ENCODE measurements at places on chromosomes 12 and 14.

DNA sequence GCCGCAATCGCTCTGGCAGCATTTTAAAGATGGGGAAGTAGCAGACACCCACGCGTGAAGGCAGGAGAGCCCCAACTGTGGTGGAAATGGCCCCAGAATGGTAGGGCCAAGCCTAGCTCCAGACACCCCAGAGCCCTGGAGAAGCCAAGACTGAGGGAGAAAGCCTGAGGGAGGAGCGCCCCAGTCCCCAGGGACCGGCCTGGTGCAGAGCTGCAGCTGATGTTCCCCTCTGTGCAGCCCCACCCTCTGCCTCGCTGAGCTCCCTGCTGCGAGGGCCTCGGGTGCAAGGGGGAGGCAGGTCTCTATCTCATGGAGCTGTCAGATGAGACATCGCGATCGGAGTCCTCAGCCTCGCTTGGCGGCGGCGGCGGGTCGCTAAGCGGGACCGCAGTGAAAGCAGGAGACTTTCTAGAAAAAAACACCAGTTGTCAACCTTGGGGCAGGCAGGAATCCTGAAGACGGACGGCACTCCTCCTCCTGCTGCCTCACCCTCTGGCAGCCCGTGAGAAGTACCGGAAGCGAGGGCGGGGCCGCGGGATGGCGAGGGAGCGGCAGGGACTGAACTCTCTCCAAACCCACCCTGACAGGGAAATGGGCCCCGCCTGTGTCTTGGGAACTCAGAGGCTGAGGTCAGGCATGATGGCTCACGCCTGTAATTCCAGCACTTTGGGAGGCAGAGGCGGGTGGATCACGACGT is 6.0 kb downstream of the GAPDH start:
- DNase-seq: no peak

DNA sequence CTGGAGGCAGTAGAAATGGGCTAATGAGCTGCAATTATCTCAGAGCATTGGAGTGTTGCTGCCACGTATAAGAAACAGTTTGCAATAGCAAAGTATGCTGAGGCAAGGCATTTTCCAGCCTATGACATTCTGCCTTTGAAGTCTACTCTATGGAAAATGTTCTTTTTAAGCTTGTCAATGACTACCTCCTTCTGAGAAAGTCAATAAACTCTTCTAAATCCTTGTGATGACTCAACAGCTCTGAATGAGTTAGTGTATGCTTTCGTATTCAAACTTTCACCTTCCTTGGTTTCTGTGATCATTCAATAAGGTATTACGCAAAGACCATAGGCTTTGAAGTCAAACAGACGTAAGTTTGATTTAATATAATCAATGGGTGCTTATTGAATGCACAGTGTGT is 111.2 kb downstream of the CAPZA3 start:
- DNase-seq: no peak

DNA sequence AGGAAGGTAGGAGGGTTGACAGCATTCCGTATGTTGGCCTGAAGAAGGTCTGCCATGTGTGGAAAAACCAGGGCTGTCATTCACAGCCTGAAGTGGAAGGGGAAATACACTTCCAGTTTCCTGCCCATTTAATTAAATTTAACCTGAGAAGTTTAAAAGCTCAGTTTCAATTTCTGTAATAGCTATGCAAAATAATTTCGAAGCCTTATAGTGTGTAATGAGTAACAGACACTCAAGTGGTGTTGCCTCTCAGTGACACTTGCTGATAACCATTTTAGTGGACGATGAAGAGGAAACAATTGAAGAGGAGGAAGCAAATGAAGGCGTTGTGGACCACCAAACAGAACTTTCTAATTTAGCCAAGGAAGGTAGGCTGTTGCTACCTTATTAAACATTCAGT is 44.8 kb downstream of the EP400 start:
- no peak for DNase-seq

DNA sequence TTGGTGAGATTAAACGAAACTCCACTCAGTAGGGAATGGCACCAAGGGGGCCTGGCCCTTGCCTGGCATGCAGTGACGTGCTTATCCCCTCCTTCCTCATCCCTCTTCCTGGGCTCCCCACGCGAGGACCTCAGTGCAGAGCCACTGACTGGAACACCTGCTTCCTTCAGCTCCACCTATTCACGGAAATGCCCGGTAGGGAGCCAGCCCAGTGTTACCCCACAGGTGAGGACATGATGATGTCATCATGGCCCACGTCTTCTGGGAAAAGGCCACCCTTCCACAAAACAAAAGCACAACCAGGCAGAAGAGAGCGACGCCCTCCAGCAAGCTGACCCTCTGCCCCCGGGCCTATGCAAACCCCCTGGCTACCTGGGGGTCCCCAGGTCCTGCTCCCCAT is 42.1 kb downstream of the CCDC85C start:
- DNase-seq: no peak

DNA sequence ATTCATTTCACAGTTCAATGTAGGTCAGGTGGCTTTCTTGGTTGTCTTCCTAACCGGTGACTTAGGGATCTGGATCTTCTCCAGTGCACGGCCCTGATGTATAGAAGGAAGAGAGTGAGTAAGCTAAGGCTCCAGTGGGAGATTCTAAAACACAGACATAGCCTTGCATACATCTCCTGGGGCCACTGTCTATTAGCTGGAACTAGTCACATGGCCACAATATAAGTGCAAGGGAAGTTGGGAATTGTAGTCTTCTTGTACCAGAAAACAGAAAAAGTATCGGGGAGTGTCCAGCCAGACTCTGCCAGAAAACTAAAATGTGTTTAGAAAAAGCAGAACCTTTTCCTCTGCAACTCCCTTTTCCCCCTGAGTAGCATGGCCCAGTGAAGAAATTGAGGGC is 531.6 kb downstream of the VRK1 start:
- no peak for DNase-seq
